ENCODE measurements at places on chromosomes 2 and 18. TPM values are rescaled to one million over a fixed set of nuclear protein-coding genes. Genes with fewer than 3 reads are reported as not detected.

Gene ANO7
- 1.5 TPM for total RNA-seq

Gene GLB1L
- 7.3 TPM for total RNA-seq

Gene CSRNP3
- 3.7 TPM for total RNA-seq

GRCh38 chr2:190831941-190832340, 48.7 kb upstream of the GLS start:
- H3K4me1 ChIP-seq = peaks cover 31% of the 10 kb centered on the region
- no peak overlapping the region for H3K4me3 ChIP-seq
- no peaks in the 10 kb centered on the region for H3K36me3 ChIP-seq
- no peaks in the 10 kb centered on the region for H3K27me3 ChIP-seq
- no peak overlapping the region for H3K27ac ChIP-seq

DNA sequence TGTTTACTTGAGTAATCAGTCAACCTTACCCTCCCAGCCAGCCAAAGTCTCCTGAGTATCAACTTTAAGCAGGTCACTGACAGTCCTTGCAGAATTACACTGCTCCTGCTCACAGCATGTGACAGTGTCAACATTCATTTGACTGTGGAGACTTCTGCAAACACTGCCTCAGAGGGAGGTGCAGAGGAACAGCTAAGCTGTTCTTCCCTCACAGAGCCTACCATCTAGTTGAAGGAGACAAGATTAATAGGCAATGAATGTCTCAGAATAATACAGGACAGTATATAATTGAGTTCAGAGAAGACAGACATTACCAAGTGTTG, 11.9 kb downstream of the SLC14A2 start:
- H3K4me1 ChIP-seq = peaks cover 25% of the 10 kb centered on the region
- H3K27me3 ChIP-seq = peaks cover 3% of the 10 kb centered on the region
- DNase-seq = no peak
- no peaks in the 10 kb centered on the region for H3K36me3 ChIP-seq
- H3K27ac ChIP-seq = peak overlapping the region; percentile 64
- no peak overlapping the region for H3K4me3 ChIP-seq

DNA sequence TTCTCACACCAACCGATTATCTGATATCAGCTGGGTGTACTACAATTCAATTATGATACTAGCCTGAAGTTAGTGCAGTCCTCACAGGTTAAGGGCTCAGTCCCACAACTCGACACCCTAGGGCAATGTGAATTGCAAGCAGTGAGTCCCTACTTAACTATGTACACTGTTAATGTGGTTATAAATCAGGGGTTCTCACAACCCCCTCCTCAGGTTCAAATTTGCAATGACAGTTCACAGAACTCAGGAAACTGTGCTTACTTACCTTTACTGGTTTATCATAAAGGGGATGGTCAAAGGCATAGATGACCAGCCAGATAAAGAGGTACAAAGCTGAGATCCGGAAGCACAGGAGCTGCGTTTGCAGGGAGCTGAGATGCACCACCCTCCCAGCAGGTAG, 1379.1 kb upstream of the CDH2 start:
- no peak overlapping the region for H3K27ac ChIP-seq
- H3K4me3 ChIP-seq = no peak overlapping the region
- no peaks in the 10 kb centered on the region for H3K4me1 ChIP-seq
- no peaks in the 10 kb centered on the region for H3K36me3 ChIP-seq

DNA sequence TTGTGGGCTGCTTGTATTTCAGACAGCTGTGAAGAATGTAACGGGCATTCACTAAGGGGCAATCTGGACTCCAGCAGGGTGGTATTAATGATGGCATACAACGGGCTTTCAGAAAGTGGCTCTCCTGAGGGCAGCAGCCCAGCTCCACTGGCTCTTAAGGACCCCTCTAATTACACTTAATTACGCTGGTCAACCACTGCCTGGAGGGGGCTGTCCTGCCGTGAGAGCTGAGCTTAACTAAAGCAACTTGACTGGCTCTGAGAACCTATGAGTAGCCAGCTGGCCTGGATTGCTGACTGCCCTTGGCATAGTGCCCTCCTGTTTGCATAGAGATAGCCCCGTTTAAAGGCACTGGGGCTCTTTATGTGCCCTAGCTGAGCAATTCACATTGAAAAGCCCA, 3.8 kb downstream of the LIPG start:
- no peak for DNase-seq
- H3K27me3 ChIP-seq = peaks cover 40% of the 10 kb centered on the region
- peaks cover 27% of the 10 kb centered on the region for H3K4me1 ChIP-seq
- no peak overlapping the region for H3K27ac ChIP-seq

DNA sequence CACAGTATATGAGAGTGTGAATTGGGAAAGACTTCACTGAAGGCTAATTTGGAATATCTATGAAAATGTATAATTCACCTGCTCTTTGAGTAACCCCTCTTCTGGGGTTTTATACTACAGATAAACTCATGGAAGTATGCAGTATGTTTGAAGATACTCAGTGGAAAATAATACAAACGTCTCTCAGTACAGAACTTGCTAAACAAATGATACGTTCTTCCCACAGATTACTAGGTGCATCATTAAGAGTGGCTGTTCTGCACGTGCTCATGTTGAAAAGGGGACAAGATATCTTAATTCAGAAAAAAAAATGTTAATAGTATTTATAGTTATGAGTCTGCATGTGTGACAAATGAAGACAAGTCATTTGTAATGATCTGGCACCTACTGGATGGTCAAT, 70.2 kb upstream of the EPAS1 start:
- H3K27ac ChIP-seq = no peak overlapping the region
- DNase-seq = no peak
- H3K4me3 ChIP-seq = no peak overlapping the region
- H3K36me3 ChIP-seq = peaks cover 2% of the 10 kb centered on the region
- H3K27me3 ChIP-seq = no peaks in the 10 kb centered on the region

GRCh38 chr18:50298443-50299284, 11.2 kb upstream of the CXXC1 start:
- H3K36me3 ChIP-seq = no peaks in the 10 kb centered on the region
- H3K4me1 ChIP-seq = peaks cover 5% of the 10 kb centered on the region
- DNase-seq = peak; percentile 81
- H3K4me3 ChIP-seq = peak overlapping the region; percentile 74
- peaks cover 48% of the 10 kb centered on the region for H3K27me3 ChIP-seq

Data from chondrocyte (in vitro differentiated cells).